ENCODE measurements at places on chromosomes 7 and 10. TPM values are rescaled to one million over a fixed set of nuclear protein-coding genes. Genes with fewer than 3 reads are reported as not detected.

Gene IDI2
- not detected for total RNA-seq

DNA sequence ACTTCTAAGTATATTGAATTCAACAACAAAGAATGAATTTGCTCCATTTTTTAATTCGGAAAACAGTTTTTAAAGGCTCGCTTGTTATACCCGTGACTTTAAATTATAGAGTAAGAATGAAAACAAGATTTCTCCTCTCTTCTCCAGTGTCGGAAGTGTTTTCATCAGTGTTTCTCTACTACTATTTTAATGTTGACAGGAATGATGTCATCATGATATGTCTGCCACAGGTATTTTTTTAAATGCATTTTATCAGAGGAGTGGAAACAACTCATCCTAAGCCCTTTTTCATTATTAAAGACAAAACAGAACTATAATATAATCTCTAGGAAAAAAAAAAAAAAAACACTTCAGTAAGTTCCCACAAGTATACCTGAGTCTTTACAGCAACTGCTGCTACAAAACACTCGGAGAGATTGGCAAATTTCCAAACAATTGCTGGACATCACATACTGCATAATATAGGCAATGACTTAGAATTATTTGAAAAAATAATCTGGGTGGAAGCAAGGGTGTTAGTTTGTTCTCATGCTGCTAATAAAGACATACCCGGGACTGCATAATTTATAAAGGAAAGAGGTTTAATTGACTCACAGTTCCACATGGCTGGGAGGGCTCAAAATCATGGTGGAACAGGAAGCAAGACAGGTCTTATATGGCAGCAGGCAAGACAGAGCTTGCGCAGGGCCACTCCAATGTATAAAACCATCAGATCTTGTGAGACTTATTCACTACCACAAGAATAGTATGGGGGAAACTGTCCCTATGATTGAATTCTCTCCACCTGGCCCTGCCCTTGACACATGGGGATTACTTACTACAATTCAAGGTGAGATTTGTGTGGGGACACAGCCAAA is 4.8 kb upstream of the RNF32 start:
- peaks cover 3% of the 10 kb centered on the region for H3K4me1 ChIP-seq
- no peak overlapping the region for H3K4me3 ChIP-seq
- H3K36me3 ChIP-seq = no peaks in the 10 kb centered on the region

- no peaks in the 10 kb centered on the region for H3K27me3 ChIP-seq
- DNase-seq = peak; percentile 59
- H3K27ac ChIP-seq = peak overlapping the region; percentile 88
- no peak overlapping the region for H3K4me3 ChIP-seq
Measured at GRCh38 chr10:106557053-106557452, 607.5 kb downstream of the SORCS1 start.

Gene ZPBP
- not detected for total RNA-seq

Gene PSAP
- 1,120 TPM for total RNA-seq

- DNase-seq = no peak
- H3K4me3 ChIP-seq = no peak overlapping the region
- no peaks in the 10 kb centered on the region for H3K4me1 ChIP-seq
- no peak overlapping the region for H3K27ac ChIP-seq
- no peaks in the 10 kb centered on the region for H3K36me3 ChIP-seq
- no peaks in the 10 kb centered on the region for H3K27me3 ChIP-seq
Measured at GRCh38 chr7:49670991-49671390, 102.4 kb upstream of the VWC2 start.

Gene RPP30
- total RNA-seq = 24.9 TPM

Gene ACSL5
- 0.79 TPM for total RNA-seq

DNA sequence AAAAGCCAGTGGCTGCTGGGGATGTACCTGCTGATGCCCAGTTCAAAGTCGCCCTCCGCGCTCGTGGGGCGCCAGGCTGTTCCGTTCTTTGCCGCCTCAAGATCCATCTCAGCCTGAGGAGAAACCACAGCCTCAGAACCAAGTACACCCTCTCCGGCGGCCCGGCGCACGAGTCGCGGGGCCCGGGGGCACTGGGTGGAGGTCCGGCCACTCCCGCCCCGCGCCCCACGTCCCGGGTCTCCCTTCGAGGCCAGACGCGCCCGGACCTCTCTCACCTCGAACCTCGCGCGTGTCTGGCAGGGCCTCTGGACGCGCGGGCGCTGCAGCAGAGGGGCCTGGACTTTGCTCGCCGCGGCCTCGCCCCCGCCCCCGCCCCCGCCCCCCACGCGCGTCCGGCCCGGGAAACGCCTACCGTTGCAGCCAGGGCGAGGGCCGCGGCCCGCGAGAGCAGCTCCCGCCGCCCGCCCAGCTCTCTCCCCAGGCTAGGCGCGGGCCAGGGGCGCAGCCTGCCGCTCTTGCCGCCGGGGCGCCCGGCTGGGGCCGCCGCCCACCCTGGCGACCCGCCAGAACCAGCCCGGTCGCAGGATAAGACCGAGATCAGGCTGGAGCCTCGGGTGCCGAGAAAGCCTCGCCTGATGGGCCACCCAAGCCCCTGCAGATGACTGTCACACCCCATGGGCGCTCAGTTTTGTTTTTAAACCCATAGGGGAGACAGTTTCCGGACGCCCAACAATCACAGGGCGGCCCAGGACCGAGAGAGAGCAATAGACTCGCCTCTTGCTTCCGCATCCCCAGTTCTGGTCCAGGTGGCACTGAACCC is at the start of gene ABCB4:
ABCB4 (minus strand) TSS at position 322 of the 820 bp plus-strand sequence; CDS start at position 107, 215 bp downstream.
- H3K27ac ChIP-seq = peak within 1 kb of the TSS; percentile 60
- no peak for DNase-seq
- H3K4me3 ChIP-seq = peak within 1 kb of the TSS; percentile 64
- H3K36me3 ChIP-seq = no peaks in the 10 kb centered on the region
- peaks cover 8% of the 10 kb centered on the region for H3K27me3 ChIP-seq

Gene POLR3A
- 28.8 TPM for total RNA-seq

GRCh38 chr10:22319980-22320558 is 830 bp upstream of the BMI1 start:
- peaks cover 32% of the 10 kb centered on the region for H3K27me3 ChIP-seq
- no peak overlapping the region for H3K27ac ChIP-seq

GRCh38 chr10:55224007-55224781 is 423.2 kb upstream of the PCDH15 start:
- no peaks in the 10 kb centered on the region for H3K27me3 ChIP-seq
- H3K4me1 ChIP-seq = no peaks in the 10 kb centered on the region
- no peak for DNase-seq
- no peak overlapping the region for H3K4me3 ChIP-seq
- H3K36me3 ChIP-seq = no peaks in the 10 kb centered on the region
